Activated gamma-delta T cell (primary cell): ENCODE measurements at places on chromosomes 11 and 22.

DNA sequence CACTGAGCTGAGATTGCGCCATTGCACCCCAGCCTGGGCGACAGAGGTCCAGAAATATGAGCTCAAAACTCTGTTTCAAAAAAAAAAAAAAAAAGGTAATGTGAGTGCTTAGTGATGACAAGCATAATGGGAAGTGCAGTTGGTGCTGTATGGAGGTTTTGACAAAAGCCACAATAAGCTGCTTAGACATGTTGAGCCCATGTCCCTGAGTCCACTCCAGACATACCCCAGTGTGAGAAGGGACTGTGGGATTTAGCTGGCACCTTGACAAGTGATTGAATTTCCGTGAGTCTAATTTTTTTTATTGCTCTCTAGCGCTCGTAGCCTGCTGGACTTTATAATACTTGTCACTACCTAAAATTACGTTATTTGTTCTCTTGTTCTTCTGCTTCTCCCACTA lies 15.1 kb upstream of the LGR4 start:
- DNase-seq: no peak

DNA sequence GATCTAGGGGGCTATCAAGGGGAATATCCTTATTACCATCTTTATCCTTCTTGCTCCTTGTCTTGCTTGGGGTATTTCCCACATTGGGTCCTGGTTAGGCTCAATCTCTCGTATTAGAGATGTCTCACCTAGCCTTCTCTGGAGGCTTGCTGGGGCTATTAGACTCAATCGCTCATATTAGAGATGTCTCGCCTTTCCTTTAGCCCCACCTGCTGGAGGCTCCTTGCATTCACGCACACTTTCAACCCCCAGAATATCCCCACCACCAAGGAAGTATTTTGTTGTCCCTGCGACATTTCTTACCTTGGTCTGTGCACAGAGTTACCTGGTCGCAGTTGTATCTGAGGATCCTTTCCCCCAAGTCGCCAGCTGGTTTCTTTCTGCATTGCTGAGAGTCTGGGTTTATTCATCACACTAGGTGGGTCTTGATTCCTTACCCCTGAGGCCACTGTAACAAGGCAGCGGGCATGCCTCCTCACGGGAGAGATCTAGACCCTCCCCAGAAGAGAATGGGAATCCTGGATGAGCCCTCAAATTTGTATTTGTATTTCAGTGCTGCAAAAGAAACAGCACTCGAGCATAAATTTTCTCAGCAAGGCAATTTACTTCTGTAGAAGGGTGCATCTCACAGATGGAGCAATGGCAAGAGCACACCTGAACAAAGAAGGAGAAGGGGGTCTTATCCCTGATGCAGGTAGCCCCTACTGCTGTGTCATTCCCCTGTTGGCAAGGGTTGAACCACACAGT lies 15.9 kb upstream of the HYLS1 start:
- no peak for DNase-seq

DNA sequence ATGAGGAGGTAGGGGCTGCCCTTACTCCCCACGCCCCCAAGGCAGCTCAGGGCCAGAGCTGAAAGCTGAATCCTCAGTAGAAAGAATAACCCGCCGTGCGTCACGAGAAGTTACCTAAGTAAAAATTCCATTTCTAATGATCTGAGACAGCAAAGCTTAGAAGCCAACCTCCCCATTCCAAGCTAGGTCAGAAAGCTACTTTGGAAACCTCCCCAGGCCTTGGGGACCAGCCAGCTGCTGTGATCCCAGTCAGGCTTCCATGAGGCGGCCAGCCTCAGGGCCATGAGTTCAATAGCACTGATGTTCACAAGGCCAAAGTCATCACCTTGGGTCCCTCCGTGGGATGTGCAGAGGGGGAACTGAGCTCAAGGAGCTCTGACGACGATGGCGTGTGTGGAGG lies 6.9 kb downstream of the SHISAL1 start:
- DNase-seq: no peak

- no peak for DNase-seq
Measured at GRCh38 chr11:34353881-34354280, 3.9 kb downstream of the ABTB2 start.

DNA sequence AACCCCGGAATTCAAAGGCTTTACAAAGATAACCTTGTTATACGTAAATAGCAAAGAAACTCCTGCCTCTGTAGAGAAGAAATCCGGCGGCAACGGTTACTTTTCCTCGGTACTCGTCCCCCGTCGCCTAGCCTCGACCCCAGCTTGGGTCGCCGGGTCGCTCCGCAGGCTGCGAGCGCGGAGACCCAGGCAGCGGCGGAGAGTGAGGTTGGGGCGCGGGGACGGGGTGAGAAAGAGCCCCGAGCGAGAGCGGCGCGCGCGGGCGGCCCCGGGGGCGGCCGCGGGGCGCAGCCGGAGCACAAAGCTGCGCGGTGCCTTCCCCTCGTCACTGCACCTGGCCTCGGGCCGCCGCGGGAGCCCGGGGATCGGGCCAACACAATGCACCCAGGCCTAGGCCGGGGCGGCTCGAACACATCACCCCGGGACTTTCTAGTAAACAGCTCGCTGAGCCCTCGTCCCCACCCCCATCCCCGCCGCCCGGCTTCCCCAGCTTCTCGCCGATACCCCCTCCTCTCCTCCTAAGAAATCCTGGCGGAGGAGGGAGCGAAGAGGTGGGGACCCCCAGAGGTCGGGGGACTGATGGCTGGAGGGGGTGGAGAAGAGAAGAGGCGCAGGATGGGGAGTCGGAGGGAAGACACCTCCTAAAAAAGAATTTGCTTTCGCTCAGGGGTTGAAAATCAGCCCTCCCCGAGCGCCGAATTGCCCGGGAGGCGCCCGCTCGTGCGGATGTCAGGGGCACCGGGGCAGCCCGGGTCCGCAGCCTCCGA lies 845 bp downstream of the MPPED2 start:
- DNase-seq: no peak

- DNase-seq: no peak
Measured at GRCh38 chr11:125190566-125190965, 26.0 kb downstream of the PKNOX2 start.

GRCh38 chr11:102144357-102145355 lies 34.4 kb downstream of the YAP1 start:
- no peak for DNase-seq

GRCh38 chr22:40345271-40345670 lies 1.0 kb upstream of the ADSL start:
- DNase-seq: no peak

DNA sequence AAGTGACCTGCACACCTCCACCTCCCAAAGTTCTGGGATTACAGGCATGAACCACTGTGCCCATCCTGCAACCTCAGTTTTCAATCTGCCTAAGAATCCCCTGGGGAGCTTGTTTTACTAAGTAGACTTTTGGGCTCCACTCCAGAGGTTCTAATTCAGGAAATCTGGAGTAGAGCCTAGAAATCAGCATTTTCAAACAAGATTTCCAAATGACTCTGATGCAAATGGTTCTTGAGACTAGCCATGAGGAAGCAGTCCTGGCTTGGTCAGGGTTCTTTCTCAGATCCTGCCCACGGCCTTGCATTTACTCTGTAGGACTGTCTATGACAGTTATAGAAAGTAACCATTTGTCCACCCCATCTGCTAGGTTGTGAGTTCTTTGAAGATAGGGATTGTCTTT lies 1.6 kb upstream of the KCNE3 start:
- DNase-seq: no peak

DNA sequence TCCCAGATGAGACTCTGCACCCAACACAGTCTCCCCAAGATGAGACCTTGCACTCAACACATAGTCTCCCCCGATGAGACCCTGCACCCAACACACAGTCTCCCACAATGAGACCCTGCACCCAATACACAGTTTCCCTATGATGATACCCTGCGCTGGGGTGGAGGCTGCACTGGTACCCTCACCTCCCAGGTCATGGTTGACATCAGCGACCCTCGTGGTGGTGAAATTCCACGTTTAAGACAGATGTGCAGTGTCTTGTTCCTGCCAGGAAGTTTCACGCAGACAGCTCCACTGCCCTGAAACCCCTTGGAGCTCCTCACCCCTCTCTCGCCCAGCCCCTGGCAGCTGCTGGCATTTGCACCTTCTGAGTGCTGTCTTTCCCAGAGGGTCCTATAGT lies 9.5 kb downstream of the MUC5AC start:
- DNase-seq: no peak

DNA sequence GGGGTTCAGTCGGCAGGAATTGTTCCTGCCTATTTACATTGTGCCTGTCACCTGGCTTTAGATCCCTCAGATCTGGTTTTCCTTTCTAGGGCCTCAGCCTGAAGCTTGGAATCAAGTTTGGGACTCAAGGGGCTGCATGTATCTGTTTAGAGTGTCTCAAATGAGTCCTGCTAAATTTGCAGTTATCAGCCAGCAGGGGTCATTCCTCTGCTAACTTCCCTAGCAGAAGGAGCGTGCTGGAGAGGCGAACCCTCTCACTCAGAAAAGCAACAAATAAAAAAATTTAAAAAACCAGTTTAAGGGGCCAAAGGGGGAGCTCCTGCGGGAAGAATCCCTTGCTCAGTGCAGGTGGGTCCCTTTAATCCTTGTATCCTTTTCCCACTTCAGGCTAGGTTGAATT lies 1220.2 kb downstream of the JRKL start:
- no peak for DNase-seq

DNA sequence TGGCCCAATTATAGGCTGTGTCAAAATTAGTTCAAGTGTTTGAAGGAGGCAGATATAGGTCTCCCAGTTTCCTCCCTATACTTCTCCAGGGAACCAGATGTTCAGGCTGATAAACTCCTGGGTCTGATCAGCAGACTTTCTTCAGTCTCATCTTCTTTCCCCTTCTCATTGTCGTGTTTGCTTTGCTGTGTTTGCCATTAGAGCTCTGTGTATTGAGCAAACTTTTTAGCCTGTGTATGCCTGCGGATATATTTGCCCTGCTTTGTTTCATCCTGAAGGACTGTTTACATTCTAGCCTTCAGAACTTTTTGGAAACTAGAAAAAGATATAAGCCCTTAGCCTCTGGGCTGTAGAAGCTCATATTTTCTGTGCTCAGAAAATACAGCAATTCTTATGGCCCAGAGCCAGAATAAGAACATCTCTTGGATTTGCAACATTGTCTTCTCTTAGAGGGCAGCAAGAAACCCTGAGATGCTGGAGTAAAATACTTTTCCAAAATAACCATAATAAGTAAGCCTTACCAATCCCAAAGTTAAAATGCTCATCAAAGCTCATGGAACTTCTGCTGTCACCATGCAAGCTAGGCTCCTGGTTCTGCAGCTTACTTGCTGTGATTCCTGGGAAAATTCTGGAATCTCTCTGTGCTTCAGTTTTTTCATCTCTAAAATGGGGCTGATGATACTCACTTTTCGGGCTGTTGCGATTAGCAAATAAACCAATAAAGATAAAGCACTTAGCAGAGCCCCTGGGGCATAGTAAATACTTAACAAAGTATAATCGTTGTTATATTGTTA lies 34.1 kb upstream of the ME3 start:
- DNase-seq: no peak

GRCh38 chr11:105137286-105137685 lies 2.3 kb downstream of the CARD18 start:
- no peak for DNase-seq

DNA sequence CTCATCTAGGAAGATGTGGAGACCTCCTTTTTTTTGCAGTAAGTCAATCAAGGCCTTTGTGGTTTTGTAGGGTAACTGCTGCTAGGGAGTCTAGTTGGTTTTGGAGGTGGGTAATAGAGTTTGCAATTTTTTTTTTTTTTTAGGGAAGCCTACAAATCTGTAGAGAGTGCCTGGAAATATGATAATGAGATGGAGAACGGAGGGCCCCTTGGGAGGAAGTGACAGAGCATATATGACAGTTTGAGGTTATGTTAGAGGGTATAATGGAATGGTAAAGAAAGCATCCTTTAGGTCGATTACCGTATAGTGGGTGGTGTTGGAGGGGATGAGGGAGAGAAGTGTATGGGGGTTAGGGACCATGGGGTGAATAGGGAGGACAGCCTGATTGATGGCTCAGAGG lies 98.3 kb downstream of the ELP4 start:
- DNase-seq: no peak

DNA sequence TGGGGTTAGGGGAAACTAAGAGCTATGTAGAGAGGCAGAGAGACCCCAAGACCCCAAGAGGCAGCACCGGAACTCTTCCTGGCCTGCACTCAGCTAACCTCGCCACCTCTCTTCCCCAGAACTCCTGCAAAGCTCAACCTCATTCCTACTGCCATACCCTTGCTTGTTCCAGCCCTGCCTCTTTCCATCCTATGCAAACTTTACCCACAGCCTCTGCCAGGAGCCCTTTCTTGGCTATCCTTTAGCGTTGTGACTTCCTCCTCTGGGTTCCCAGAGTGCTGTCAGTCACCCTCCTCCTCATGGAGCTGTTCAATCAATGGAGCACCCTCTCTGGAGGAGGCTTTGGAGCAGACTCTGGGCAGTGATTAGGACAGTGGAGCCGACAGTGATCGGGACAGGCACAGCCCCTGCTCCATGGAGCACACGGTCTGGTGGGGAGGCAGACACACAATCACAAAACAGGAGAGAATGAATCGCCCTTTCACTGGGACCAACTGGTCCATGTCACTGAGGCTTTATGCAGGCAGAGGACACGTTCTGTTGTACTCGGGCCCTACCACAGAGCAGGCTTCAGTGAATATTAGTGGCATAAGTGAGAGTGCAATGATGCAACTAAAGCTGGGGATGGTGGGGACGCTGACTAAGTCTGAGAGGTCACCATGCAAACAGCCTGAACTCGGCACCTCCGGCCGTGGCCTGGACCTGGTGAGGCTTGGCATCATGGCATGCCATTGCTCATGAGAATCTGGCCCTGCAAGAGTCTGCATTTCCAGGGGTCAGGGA lies 24.6 kb upstream of the P2RY2 start:
- DNase-seq: no peak

DNA sequence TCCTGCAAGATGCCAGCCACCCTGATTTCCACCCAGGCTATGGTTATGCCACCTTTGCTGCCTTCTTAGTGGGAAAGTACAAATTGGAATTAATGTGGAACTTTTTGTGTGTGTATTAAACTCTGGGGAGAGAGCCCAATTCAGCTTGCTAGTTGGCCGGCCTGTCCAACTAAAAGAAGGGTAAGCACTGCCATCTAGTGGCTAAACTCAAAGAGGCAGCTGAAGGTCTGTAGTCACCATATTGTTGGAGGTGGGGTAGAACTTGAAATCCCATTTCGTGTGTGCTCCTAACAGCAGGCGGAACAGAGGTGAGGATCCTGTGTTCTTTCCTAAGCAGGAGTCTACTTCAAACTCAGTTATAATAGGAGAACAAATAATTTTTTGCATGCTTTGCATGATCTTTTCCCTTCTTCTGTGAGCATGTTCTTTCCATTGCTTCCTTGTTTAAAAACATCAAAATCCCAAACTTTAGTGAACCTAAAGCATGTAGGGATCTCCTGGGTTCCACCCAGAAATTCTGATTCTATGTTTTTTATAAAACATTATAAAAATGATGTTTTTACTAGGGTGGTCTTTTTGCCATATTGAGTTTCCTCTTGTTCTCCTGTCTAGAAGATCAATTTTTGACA lies 138.8 kb upstream of the SORL1-AS1 start:
- DNase-seq: no peak

- no peak for DNase-seq
Measured at GRCh38 chr11:107427569-107428180, 29.9 kb downstream of the CWF19L2 start.
